ENCODE measurements at places on chromosomes 6 and 20.

- no peak for DNase-seq
These were observed 23.2 kb downstream of the OR2H2 start for GRCh38 chr6:29608131-29608530.

DNA sequence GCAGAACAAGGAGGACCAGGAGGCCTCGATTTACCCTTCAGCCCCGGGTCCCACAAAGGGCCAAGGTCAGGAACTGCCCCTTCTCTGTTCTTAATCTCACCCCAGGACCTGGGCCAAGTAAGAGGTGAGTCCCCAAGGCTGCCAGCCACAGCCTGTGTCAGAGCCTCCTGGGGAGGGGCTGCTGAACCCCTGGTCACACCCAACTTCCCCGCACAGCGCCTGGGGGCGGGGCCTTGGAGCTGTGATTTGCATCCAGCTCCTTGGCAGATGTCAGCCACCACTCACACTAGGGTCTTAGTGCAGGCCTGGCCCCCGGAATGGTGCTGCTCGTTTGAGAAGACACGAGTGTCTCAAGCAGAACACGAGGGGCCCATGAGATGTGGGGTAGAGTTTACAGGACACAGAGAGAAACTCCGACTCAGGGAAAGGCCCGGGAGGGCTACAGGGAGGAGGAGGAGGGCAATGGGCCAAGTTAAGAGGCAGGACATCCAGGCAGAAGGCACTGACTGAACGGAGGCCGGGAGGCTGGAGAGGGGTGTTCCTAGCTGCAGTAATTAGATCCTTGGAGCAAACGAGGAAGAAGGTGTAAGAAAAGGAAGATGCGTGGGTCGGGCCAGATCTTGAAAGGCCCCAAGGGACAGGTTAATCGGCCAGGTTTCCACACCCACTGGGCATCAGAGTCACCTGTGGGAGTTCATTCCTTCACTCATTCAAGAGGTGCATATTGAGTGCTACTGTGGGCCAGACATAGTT lies 26.9 kb downstream of the ZBP1 start:
- DNase-seq = no peak

- DNase-seq = no peak
These were observed 127.9 kb upstream of the NAA20 start for GRCh38 chr20:19889011-19889953.

DNA sequence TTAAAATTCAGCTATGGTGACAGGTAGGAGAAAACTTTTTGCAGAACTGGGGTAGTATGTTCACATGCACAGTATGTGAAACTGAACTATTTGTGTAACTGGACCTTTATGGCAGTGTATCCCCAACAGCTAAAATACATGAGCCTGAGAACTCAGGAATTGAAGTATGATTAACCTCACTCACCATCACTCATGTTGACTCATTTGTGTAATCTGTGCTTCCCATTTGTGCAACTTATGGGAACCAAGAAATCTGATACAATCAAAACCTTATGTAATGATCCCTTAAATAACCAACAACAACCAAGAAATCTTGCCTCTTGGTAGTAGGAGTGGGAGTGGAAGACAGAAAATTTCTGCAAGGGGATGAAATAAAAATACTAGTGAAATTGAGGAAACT lies 674.9 kb downstream of the HDGFL1 start:
- no peak for DNase-seq

GRCh38 chr20:53767206-53767930 lies 173.7 kb upstream of the ZNF217 start:
- no peak for DNase-seq

DNA sequence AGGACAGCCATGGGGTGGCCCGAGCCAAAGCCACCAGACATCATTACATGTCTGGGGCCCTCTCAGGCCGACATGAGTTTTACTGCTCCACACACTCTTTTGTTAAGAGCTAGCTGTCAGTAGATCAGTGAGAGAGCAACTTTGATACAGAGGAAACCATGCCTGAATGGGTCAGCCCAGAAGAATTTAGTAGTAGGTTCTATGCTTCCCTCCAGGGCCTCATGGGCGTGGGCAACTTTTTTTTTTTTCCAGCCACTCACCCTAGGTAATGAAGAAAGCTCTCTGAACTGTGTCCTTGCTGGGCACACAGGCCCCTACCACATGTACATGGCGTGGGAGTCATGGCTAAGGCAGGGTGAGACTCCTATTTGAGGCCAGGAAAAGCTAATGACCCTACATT lies 38.8 kb downstream of the HLA-F start:
- no peak for DNase-seq

GRCh38 chr20:49925901-49926454 lies 10.2 kb upstream of the RNF114 start:
- DNase-seq = no peak

DNA sequence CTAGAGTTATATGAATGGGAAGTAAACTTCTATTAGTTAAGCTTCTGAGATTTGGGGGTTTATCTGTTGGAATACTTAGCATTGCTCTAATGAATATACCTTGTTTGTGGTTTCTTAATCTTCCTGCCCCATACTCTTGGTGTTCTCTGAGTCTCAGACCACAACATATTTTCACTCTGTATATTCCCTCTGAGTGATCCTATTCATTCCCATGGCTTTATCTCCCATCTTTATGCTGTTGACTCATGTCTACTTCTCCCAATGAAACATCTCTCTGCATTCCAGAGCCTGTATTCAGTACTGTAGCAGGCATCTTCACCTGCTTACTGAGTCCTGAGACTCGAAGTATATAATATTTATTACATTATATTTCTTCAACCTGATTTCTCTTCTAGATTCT lies 283.7 kb upstream of the MAP3K7 start:
- no peak for DNase-seq

- peak; percentile 8 for DNase-seq
These were observed 107.7 kb upstream of the PRND start for GRCh38 chr20:4613718-4614620.

- DNase-seq = no peak
These were observed 129.5 kb upstream of the SUPT3H start for GRCh38 chr6:45507186-45507585.

- no peak for DNase-seq
These were observed 96.1 kb downstream of the SMLR1 start for GRCh38 chr6:130923350-130923749.

GRCh38 chr6:137256350-137257103 lies 37.3 kb upstream of the IFNGR1 start:
- no peak for DNase-seq

DNA sequence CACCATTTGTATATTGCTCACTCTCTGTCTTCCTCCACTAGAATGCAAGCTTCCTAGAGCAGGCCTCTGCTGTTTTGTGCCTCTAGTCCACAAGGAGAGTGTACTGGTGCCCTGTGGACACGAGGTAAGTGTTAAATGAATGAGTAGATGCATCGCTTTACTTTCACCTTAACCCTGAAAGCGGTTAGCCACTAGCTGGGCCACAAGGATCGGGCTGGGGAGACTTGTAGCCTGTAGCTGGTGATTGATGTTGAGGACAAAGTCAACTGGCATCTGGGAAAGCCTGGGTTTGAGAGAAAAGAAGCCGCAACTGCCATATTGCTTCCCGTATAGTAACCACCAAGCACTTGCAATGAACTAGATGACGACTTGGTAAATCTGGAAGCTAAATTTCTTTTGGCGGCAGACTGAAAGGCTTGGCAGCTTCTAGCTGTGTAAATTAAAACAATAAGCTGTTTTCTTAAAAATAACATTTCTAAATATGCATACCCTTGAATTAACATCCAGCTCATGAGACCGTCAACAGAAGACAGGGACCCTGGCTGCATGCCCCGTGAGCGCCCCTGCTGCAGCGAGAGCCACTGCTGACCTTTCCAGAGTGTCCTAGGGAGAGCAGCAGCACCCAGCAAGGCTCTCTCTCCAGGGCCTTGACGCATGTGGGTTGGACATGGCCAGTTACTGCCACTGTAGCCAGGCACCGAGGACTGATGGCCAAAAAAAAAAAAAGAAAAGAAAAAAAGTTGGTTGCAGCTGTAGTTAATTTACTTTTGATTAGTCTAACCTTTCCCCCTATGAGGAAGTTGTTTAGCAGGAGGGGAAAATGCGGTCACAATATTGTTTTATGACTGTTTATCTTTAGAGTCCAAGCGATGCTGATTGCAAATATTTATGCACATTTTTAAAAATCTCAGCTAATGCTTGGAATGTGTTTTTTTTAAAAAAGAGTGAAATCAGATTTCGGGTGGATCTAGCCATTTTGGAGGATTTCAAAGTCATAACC lies 315.1 kb downstream of the TFAP2C start:
- no peak for DNase-seq

GRCh38 chr6:610882-611281 lies 46.0 kb downstream of the HUS1B start:
- no peak for DNase-seq

GRCh38 chr6:36539814-36540568 lies 7.3 kb downstream of the STK38 start:
- DNase-seq = no peak

- no peak for DNase-seq
These were observed 382.5 kb downstream of the TAF4 start for GRCh38 chr20:61682996-61683681.

- no peak for DNase-seq
These were observed 113.1 kb upstream of the ZNF217 start for GRCh38 chr20:53706466-53707370.

GRCh38 chr20:37669062-37669772 lies 24.6 kb upstream of the CTNNBL1 start:
- DNase-seq = no peak

DNA sequence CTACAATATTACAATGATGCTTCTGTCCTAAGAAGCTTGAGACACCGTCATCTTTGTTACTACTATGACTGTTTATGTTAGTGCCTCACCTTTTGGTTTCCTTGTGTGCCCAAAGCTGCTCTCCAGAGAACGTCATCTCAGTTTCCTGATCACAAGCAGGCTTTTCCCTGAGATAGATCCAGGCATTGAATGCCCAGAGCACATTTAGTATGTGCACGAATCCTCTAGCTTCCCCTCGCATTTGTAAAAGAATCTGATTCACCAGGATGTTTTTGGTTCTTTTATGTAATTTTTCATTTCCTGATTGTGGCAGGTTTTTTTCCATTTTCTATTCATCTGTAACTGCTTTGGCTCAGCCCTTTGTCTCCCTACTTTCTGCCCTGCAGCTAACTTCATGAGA lies 100.2 kb upstream of the TMEM181 start:
- DNase-seq = no peak

- no peak for DNase-seq
These were observed 47.2 kb upstream of the FAM50B start for GRCh38 chr6:3801960-3802359.

DNA sequence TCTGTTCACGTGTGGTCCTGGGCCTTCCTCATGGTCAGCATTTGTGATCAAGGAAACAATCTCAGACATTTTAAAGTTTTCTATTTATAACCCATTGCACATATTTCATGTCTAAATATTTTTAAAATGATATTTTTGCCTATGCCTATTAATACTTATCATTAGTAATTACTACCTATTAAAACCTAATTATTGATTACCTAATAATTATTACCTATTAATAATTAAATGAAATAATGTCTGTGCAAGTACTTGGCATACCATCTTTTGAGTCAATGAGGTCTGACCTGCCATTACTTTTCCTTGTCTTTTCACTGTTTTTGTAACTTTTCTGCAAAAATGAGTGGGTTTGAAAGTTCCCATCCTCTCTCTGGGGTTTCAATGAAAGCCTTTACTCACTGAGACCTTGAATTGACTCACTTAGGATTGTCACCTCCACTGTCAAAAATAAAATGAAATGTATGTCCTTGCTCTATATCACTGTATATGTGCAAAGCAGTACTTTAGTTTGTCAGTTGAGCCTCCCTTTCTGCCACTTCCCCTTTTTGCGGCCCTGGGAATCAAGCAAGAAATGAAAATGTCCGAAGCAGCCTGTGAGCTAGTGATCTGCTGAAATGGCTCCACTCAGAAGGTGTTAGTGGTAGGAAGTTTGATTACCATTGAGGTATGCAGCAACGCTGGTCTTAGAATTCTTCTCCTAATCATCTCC lies 87.8 kb downstream of the L3MBTL3 start:
- DNase-seq = no peak

DNA sequence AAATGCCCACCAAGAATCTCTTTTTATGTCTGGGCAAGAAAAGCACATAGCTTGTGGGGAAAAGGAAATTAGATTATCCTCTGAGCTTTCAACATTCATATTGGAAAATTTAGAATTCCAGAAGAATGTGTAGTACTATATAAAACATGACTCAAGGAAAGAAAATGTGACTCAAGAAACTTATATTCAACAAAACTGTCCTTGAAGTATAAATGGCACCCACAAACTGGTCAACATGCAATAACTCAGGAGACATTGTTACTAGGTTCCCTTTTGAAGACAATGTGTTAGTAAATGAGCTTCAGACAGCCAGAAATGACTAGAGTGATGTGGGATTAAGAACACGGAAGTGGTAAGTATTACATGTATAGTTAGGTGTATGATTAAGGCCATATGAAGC lies 26.1 kb upstream of the TINAG start:
- no peak for DNase-seq

DNA sequence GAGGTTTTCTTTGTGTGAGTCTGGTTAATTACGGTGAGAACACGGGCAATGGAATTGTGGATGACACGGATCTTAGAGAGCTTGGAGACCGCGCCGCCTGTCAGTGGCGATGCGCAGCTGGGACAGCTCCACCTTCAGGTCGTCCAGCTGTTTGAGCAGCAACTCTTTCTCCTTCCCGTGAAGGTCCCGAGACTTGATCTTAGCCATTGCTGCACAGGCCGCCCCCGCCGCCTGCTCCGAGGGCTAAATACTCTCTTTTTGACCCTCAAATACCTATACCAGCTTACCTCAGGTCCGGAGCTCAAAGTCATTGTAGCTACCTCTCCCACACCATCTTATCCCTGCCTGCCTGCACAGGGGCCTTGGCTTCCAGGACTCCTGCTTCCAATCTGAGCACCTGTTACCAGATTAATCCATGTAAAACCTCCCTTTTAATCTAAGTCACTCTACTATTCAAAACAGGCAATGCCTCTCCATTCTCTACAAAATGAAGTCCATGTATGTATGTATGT lies 100.2 kb downstream of the PREP start:
- no peak for DNase-seq
